ENCODE measurements at places on chromosomes 2 and 18. TPM values are rescaled to one million over a fixed set of nuclear protein-coding genes. Genes with fewer than 3 reads are reported as not detected.

Gene COL4A3
- not detected for total RNA-seq

Gene NCOA1
- total RNA-seq: 8.2 TPM

Gene BMP10
- total RNA-seq: not detected

Gene PDCD1
- not detected for total RNA-seq

Gene SCN3A
- not detected for total RNA-seq

Gene NT5DC4
- total RNA-seq: not detected
